Inflammatory macrophage treated with lipopolysaccharide for 1 hour (primary cell): ENCODE measurements at places on chromosomes 5 and 9.
A peak's percentile ranks its signal among the peaks of the same experiment; 100 is the strongest.

DNA sequence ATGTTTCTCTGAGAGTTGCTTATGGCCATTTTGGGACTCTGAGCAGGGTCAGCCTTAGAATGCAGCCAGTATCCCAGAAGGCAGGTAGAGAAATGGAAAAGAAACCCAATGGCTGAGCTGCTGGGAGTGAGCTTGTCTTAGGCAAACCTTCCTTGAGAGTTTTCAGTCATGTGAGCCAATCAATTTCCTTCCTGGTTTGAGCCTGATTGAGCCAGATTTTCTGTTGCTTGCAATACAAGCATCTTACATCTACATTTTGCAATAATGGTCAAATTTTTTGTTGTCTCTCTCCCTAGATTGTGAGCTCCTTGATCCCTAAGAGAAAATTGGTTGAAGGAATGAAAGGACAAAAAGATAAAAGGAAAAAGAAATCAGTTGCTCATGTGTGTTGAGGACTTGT lies 155.3 kb downstream of the SNX18 start:
- peak; percentile 84 for DNase-seq

DNA sequence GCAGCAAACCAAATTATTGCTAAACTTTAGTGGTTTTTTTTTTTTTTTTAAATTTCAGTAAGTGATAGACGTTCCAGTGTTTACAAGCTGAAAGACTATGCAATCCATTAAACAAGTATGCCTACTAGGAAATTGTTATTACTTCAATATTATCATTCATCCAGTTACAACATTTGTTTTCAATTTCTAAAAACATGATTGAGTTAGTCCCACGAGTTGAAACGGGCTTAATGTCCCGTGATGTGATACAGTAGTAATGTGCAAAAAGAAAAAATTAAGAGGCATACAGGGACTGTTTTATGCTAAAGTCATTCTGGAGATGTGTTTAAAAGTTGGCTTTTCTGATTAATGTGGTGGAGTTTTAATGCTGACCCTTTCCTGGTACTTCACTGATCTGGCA lies 550.3 kb upstream of the DMAC1 start:
- DNase-seq = no peak

DNA sequence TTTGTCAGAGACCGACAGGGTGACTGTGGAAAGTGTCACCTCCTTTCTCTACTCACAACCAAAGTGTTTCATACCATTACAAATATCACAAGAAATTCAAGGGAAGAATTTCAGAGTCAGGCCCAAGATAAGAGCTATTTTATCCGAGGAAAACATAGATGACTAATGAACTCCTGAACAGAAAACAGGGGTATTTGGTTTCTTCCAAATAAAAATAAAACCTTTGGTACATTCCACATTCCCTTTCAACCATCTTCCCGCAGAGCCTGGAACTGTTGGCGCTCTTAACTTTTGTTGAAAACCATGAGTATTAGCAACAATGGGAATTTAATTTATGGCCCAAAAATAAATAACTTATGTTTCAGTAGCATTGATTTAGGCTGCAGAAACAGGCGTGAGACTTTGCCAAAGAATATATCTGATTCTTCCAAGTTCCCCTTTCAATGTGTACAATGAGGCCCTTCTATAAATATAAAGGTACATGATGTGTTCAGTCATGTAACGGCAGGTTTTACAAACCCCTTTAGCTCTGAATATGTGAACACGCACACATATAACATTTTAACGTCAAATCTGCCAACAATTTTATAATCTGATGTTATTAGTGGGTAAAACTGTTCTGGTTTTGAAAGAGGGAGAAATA lies 69.5 kb downstream of the RETREG1 start:
- no peak for DNase-seq

GRCh38 chr5:7537573-7537972 lies 141.6 kb downstream of the ADCY2 start:
- DNase-seq = no peak

GRCh38 chr5:88667496-88668201 lies 215.3 kb downstream of the MEF2C start:
- no peak for DNase-seq

GRCh38 chr9:71209890-71210289 lies 88.5 kb upstream of the TRPM3 start:
- DNase-seq = no peak
